Activated naive CD8-positive, alpha-beta T cell treated with anti-CD3 and anti-CD28 coated beads, Interleukin-2, amount 50 U/mL, for 24 hours (primary cell): ENCODE measurements at places on chromosomes 1 and 21.

GRCh38 chr1:94079080-94079940 is 41.6 kb downstream of the ABCA4 start:
- DNase-seq: no peak
- H3K36me3 ChIP-seq: no peaks in the 10 kb centered on the region
- H3K4me3 ChIP-seq: no peak overlapping the region

GRCh38 chr1:180358649-180359048 is 128.6 kb downstream of the LHX4 start:
- no peaks in the 10 kb centered on the region for H3K27me3 ChIP-seq
- no peak for DNase-seq
- no peak overlapping the region for H3K4me3 ChIP-seq
- no peaks in the 10 kb centered on the region for H3K4me1 ChIP-seq
- peaks cover 11% of the 10 kb centered on the region for H3K36me3 ChIP-seq
- no peak overlapping the region for H3K27ac ChIP-seq

DNA sequence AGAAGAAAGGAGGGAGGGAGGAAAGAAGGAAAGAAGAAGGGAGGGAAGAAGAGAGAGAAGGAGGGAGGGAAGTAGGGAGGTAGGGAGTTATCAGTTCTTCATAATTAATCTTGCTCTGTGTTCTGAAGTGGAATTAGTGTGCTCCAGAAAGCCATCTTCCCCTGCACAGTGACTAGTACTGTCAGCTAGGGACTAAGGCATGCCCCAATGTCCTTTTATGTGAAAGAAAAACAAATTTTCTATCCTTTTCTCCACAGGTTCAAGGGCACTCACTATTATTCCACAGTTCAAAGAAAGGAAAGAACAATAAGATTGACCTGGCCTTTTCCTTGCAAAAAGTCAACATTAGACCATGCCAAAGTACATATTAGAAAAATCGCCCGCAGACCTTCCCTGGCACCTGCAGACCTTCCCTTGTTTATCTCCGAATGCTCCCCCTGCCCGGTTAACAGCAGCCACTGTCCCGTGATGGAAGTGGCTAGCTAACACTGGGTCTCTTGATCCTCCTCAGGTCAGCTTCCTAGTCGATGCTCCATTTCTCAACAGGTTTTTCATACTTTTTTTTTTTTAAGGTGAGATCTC is 107.2 kb upstream of the EDEM3 start:
- peaks cover 8% of the 10 kb centered on the region for H3K36me3 ChIP-seq
- H3K4me1 ChIP-seq: peaks cover 33% of the 10 kb centered on the region
- DNase-seq: no peak
- peaks cover 7% of the 10 kb centered on the region for H3K27me3 ChIP-seq
- H3K4me3 ChIP-seq: no peak overlapping the region

DNA sequence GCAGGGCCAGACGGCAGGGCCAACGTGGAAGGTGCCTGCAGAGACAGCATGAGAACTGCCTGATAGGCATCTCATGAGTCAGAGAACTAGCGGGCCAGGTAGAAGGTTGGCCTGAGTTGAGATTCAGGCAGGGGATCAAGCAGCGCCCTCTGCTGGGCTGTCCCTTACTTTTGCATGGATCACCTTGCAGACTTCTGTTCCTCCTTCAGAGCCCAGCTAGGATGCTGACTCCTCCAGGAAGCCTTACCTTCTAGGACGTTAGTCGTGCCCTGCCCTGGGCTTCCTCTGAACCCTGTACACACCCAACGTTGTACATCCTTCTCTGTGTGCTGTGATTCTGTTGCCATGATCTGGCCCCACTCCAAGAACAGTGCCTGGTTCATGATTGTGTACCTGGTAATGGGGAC is 231.3 kb upstream of the VAMP3 start:
- no peaks in the 10 kb centered on the region for H3K36me3 ChIP-seq
- peak; percentile 37 for DNase-seq
- H3K4me1 ChIP-seq: peaks cover 5% of the 10 kb centered on the region
- no peak overlapping the region for H3K4me3 ChIP-seq
- H3K27ac ChIP-seq: no peak overlapping the region

DNA sequence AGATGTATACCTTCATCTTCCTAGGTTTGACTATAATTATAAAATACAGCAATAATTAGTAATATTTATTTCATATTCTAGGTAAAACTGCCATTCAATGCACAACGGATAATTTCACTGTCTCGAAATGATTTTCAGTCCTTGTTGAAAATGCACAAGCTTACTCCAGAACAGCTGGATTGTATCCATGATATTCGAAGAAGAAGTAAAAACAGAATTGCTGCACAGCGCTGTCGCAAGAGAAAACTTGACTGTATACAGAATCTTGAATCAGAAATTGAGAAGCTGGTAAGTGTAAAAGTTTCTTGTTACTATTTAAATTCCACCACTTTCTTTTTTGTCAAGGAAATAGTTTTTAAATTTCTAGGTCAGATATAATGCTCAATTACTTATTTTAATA is 30.7 kb downstream of the BACH1 start:
- H3K36me3 ChIP-seq: peaks cover 54% of the 10 kb centered on the region
- DNase-seq: no peak
- H3K4me1 ChIP-seq: peaks cover 24% of the 10 kb centered on the region
- H3K27ac ChIP-seq: no peak overlapping the region
- no peaks in the 10 kb centered on the region for H3K27me3 ChIP-seq

- DNase-seq: no peak
- H3K27ac ChIP-seq: no peak overlapping the region
- H3K36me3 ChIP-seq: no peaks in the 10 kb centered on the region
- H3K4me3 ChIP-seq: no peak overlapping the region
- H3K4me1 ChIP-seq: no peaks in the 10 kb centered on the region
These were observed 563.4 kb upstream of the PLXNA2 start for GRCh38 chr1:208807446-208808127.

GRCh38 chr1:51506537-51506936 is 12.5 kb downstream of the EPS15 start:
- peak overlapping the region; percentile 9 for H3K4me3 ChIP-seq
- H3K27me3 ChIP-seq: no peaks in the 10 kb centered on the region
- no peak for DNase-seq
- H3K27ac ChIP-seq: peak overlapping the region; percentile 77
- H3K36me3 ChIP-seq: peaks cover 32% of the 10 kb centered on the region

GRCh38 chr21:35606578-35606977 is 453.7 kb downstream of the SETD4 start:
- H3K27ac ChIP-seq: no peak overlapping the region
- H3K4me3 ChIP-seq: no peak overlapping the region
- no peaks in the 10 kb centered on the region for H3K36me3 ChIP-seq
